Fibroblast of the conjunctiva (primary cell): ENCODE measurements at places on chromosomes 2 and 18.

GRCh38 chr2:24538720-24539119, 47.7 kb downstream of the NCOA1 start:
- no peak for DNase-seq

- peak; percentile 50 for DNase-seq
Measured at GRCh38 chr2:223580951-223581350, 21.2 kb downstream of the SCG2 start.

DNA sequence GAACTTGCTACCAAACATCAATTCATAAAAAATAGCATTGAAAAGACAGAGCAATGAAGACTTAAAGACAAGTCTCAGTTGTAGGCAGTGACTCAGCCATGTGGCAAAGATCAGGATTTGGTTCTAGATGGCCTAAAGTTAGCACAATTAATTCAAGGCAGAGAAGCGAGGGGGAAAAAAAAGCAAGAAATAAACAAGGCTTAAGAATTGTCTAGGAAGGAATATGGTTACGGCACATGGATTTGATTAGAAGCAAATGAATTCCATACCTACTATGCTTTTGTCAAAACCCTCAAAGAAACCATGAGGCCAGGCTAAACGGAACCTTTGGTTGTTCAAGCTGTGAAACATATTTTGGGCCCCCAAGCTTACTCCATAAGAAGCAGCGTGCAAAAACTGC, 362.2 kb upstream of the KCNH7 start:
- DNase-seq, result peak; percentile 32

GRCh38 chr2:108587621-108588020, 53.4 kb downstream of the LIMS1 start:
- no peak for DNase-seq

DNA sequence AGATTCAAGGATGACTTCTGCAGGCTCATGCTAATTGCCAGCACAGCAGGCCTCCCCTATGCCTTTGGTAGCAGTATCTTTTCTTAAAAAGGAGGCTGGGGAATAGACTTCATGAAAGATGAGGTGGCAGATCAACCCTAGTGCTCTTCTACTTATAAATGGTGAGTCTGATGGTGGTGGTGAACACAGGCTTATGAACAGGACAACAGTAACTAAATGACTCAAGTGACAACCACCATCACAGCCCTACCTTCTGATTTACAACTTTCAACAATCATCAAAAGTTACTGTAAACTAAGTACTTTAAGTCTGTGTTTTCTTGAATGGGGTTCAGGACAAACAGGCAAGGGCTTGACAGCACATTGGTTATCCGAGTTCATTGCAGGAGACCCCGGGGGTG, 39.3 kb downstream of the PAIP2B start:
- DNase-seq, result no peak

GRCh38 chr18:28541276-28541930, 364.5 kb upstream of the CDH2 start:
- DNase-seq, result no peak

GRCh38 chr2:238771218-238771617, 76.7 kb upstream of the TWIST2 start:
- DNase-seq, result no peak

DNA sequence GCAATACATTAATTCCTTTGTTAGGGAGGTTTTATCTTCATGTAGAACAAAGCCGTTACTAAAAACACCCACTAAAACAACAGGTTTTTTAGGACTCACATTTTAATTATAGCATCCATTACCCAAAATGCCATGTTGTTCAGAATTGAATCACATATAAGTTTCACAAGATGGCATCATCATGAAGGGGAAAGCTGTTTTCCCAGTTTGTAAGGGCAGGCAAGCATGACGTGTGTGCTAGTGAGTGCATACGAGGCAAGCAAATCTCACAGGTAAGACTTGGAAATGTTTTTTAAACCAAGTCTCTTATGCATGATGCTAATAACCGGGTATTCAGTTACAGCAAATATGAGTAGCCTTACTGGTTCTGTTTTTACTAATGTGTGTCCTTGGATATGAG, 111.8 kb upstream of the NFATC1 start:
- DNase-seq, result no peak

DNA sequence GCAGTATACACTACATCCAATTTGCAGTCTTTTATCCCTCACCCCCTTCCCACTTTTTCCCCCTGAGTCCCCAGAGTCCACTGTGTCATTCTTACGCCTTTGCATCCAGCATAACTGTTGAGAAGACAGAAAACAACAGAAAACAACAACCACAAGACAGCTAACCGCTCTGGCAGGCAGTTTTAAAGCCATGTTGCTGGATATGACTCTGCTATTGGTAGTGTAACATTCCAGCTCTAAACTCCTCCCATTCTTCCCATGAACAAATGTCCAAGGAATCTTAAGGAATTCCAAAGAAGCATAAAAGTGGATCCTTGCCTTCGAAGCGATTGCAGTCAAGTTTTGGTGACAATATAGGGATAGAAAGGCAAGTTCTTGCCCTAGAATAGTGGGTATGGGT, 599.1 kb downstream of the NYAP2 start:
- no peak for DNase-seq

GRCh38 chr2:66443186-66443978, 8.5 kb downstream of the MEIS1 start:
- DNase-seq, result no peak

- DNase-seq, result no peak
Measured at GRCh38 chr2:203492965-203493364, 42.1 kb downstream of the RAPH1 start.

DNA sequence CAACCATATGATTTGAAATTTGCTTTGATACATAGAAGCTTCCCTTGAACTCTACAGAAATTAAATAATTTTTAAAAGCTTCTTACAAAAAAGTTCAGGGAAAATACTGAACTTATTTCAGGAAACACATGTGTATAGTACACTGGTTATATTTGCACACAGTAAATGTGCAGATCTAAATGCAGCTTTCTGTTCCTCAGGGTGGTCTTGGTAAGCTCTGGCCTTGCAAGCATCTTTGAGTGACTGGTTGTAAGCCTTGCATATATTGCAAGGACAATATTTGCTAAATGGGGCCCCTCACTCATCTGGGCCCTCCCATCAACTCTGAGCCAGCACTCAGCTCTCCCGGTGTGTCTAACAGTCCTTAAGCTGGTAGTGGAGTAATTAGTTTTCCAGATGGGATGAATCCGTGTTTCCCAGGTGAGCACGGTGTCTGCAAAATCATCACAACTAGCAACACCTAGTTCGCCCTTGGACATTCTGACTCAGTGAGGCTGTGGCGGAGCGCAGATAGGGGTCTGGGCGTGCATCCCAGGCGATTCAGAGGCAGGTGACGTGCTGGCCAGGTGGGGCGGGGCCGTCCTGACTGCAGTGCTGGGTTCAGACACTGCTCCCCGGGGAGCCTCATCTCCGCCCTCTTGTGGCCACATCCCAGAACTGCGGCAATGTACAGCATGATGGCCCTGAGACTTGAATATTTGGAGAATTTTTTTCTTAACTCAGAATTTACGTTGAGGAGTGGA, 149.6 kb downstream of the MBP start:
- DNase-seq, result peak; percentile 43

- no peak for DNase-seq
Measured at GRCh38 chr18:22193466-22193865, 24.1 kb downstream of the GATA6 start.

DNA sequence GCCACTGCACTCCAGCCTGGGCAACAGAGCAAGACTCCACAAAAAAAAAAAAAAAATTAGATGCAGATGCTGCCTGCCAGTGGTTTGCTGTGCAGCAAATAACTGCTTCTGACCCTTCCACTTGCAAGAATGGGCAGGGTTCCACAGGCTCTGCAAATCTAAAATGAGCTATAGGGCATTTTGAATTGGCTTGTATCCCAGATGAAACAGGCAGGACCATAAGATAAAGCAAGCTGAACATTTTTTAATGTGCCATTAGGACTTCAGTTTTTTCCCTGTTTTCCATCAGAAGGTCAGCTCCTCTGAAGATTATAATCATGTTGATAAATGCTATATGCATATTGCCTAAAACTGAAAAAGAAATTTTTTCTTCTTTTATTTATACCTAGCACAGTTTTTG, 15.7 kb upstream of the FZD7 start:
- peak; percentile 47 for DNase-seq

GRCh38 chr18:8504880-8505435, 104.3 kb upstream of the RAB12 start:
- no peak for DNase-seq

- no peak for DNase-seq
Measured at GRCh38 chr2:54074606-54075341, 40.6 kb upstream of the ACYP2 start.

- DNase-seq, result no peak
Measured at GRCh38 chr2:71453404-71454220, at the start of gene DYSF. TSS of gene DYSF (plus strand) at chr2:71453561.

GRCh38 chr18:54828281-54828881, at the start of gene RAB27B:
TSS of gene RAB27B (plus strand) at chr18:54828477. CDS start at chr18:54877586, 49,109 bp downstream.
- DNase-seq, result peak; percentile 32

GRCh38 chr18:57258131-57258777, 94.1 kb upstream of the ST8SIA3 start:
- DNase-seq, result no peak

GRCh38 chr2:148814860-148815419, 60.1 kb upstream of the KIF5C start:
- DNase-seq, result no peak

DNA sequence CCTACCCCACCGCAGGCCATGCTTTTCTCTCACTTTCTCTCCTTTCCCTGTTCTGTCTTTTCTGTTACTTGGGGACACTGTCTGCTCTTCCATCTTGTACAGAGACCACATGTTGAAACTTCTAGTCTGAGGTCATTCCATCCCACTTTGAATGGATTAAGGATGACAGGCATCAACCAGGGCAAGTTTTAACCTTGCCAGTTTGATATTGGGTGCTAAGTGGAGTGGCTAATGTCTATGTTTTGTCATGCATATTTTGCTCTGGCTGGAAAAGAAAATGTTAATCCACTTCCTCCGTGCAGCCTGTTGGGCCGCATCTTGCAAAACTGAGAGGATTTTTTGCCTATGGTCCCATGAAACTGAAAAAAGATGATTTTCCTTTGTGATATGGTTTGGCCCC, 205.5 kb upstream of the SESTD1 start:
- DNase-seq, result no peak

DNA sequence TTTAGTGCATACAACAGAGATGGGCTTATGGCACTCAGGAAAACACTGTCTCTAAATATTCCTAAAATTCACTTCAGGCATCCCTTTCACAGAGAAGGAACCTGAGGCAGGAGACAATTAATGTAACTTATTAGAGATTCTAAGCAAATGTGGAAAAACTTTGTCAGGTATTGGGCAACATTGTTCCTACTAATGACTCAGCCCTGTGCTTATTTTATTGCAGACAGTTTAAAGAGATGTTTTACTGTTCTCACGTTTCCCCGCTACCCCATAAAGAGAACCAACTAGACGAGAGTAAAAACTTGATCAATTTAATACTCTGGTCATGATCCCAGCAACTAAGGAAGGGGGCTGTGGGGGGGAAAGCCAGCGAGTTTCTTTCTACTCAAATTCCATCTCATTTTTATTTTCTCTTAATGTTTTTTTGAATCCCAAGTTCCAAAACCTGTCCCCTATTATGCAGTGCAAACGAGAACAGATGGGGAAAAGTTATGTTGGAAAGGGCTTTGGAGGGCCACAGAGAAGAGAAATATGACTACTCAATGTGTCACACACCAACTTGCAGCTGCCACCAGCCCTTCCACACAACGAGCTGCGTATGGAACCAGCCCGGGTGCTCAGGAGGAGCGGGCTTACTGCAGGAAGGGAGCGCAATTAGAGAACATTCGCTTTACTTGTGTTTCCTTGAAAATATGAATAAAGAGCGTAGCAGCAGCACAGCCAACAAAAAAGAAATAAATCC, 18.7 kb upstream of the ACVR1 start:
- peak; percentile 43 for DNase-seq

GRCh38 chr2:101861382-101861781, 130.4 kb upstream of the IL1R2 start:
- DNase-seq, result no peak

DNA sequence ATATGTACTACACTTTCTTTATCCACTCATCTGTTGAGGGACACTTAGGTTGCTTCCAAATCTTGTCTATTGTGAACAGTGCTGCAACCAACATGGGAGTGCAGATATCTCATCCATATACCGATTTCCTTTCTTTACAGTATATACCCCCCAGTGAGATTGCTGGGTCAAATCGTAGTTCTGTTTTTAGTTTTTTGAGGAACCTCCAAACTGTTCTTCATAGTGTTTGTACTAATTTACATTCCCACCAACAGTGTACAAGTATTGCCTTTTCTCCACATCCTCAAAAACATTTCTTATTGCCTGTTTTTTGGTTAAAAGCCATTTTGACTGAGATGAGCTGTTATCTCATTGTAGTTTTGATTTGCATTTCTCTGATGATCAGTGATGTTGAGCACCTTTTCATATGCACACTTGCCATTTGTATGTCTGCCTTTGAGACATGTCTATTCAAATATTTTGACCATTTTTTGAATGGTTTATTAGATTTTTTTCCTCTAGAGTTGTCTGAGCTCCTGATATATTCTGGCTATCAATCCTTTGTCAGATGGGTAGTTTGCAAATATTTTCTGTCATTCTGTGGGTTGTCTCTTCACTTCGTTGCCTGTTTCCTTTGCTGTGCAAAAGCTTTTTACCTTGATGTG, 12.2 kb downstream of the PLEK start:
- no peak for DNase-seq

DNA sequence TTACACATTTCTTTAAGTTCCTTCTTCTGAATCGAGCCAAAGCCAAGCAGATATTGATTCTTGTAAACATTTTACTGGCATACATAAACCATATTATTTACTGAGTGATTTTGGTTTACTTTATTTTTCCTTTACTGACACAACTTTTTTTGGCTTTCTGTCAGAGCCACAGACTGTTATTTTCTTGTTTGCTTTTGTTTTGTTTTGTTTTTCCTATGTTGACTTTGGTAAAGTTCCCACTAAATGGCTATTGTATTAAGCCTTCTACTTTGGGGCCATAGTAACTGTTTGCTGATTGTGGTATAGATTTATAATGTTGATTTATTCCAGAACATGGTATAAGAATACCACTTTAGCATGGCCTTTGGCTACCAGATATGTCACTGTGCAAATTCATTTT, 419.4 kb downstream of the DCDC2C start:
- DNase-seq, result no peak

DNA sequence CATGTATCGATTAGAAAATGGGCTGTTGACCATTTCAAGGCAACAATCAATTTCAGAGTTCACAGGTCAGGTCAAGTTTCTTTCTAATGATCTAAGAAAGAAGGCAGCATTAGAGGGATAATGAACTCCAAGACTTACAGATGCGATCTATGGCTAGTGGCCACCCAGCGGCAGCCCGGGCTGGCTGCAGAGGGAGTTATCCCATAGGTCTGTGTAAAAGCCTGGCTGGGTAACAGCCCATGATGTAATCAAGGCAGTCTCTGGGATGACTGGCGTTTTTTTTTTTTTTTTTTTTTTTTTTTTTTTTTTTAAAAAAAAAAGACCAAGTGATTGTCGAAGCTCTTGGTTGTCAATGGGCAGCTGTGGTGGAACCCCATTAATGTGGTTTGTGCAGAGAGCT, 171.1 kb upstream of the SKOR2 start:
- DNase-seq, result no peak

DNA sequence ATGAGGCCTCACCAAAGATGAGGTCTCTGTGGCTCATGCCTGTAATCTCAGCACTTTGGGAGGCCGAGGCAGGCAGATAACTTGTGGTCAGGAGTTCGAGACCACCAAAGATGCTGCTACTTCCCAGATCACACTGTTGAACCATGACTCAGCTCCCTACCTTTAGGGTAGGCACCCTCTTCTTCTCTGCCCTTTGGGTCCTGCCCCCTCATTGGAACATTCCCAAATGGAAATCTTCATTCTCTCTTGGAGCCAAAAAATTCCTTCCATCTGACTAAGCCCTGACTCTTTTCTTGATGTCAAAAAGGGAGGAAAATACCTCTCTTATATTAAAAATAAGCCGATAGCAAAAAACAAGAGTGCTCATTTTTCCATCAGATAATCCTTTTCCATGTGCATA, 183.5 kb downstream of the PAX3 start:
- no peak for DNase-seq
